CD14-positive monocyte (primary cell): ENCODE measurements at places on chromosomes 7 and 10. TPM values are rescaled to one million over a fixed set of nuclear protein-coding genes. Genes with fewer than 3 reads are reported as not detected.

GRCh38 chr10:79555354-79556309, 4.6 kb downstream of the SFTPA2 start:
- no peak for DNase-seq

DNA sequence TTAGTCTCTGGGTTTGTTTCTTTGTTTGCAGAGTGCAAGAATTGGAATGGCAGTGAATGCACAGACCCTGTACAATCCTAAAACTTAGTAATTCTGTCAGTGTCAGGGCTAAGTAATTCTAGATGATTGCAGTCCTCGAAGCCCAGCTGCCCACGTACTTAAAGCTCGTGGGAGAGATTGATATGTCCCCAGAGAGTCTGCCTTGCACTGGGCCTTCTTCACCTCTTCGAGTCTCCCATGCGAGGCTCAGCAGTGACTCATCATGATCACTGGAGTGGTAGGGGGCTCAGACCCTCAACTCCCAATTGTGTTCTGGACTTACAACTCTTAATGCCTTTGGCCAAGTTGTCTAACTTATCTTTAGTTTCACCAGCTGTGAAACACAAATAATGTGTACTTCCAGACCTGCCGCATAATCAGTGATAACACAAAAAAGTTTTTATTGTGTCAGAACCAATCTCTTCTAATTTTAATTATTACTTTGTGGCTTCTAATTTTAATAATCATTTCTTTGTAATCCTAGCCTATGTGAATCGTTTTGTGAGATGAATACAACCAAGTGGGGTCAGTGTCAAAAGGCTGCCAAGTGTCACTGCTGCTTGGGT, 345.6 kb upstream of the LRGUK start:
- DNase-seq = no peak

GRCh38 chr7:146115851-146116520, 615 bp upstream of the CNTNAP2 start:
- no peak for DNase-seq

DNA sequence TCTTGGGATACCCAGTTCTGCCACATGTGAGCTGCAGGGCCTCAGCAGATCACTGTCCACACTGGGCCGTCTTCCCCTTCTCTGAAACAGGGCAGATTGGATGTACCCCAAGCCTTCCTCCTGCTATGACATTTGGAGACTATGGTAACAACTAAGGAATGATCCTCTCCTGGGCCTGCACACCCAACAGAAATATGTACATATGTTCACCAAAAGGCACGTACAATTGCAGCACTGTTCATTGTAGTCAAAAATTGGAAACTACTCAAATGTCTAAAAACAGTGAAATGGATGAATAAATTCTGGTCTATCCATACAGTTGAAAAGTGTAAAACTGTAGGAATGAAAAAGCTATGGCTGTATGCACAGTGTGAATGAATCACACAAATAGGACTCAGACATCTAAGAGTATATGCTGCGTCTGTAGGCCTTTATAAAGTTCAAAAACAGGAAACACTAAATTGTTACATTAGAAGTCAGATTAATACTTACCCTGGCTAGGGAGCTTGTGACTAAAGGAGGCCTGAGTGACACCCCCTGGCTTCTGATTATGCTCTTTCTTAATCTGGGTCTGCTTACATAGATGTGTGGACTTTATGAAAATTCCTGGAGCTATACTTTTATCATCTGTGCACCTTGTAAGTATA, 16.1 kb upstream of the XPNPEP1 start:
- no peak for DNase-seq

DNA sequence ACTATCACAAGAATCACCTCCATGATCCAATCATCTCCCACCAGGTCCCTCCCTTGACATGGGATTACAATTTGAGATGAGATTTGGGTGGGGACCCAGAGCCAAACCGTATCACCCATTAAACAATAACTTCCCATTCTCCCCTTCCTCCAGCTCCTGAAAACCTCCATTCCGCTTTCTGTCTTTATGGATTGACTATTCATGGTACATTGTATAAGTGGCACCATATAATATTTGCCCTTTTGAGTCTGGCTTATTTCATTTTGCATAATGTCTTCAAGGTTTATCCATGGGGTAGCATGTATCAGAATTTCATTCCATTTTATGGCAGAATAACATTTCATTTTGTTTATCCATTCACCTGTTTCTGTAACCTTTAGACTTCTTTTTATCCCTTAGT, 39.2 kb upstream of the GARS1 start:
- no peak for DNase-seq

GRCh38 chr7:12777257-12777656, 89.8 kb downstream of the ARL4A start:
- DNase-seq = no peak

- no peak for DNase-seq
Observed at GRCh38 chr10:35335133-35336083, 901 bp upstream of the CCNY start.

GRCh38 chr10:100781145-100781665, 35.8 kb downstream of the PAX2 start:
- DNase-seq = no peak

DNA sequence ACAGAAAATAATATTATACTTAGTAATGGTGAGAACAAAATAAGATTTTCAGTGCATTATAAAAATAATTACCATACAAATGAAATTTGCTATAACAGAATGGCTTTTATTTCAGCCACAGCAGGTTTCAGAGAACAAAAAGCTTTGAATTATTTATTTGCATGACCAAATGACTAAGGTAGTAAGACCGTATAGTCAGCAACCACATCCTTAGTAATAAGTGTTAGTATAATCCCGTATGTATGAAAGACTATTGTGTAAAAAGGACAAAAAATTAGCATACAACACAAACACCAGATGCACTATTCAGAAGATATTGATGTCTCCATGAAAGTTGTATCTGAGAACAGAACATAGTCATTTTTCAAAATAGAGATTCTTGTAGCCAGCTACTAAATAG, 12.2 kb downstream of the PDZD8 start:
- no peak for DNase-seq

Gene ANKRD30A
- polyA plus RNA-seq = not detected

Gene LRRC17
- not detected for polyA plus RNA-seq

Gene STOX1
- 0.03 TPM in 1 of 2 replicates, not detected in the other for polyA plus RNA-seq
